ENCODE measurements at places on chromosomes 6 and 20.
A peak's percentile ranks its signal among the peaks of the same experiment; 100 is the strongest.

DNA sequence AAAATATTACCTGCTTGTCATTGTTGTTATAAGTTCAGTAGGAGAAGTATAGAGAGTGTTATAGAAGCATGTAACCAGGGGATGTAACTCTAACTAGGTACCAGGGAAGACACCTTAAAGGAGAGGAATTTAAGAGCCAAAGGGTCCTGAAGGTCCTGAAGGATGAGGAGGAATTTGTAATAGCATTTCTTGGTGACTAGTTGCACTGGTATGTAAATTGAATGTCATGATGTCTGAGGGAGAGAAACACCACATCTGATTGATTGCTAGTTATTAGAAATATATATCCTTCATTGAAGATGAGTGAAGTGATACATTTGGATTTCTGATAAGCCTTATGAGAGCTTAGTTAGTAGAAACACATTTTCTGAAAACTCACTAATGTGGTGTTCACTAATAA, 643.8 kb downstream of the RFPL4B start:
- no peak for DNase-seq

DNA sequence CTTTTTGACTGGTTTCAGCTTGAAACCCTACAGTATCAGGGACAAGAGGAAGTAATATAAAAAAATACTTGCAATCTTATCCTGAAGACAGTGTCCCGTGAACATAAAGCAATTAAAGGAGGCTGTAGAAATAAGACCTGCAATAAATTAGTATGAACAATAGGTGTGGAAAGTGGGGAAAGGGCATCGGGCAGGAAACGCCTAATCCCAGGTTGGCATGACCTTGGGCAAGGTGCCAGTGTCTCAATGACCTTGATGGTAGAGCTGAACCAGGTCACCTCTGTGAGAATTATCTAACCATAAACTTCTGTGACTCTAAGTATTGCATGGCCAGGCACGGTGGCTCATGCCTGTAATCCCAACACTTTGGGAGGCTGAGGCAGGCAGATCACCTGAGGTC, 115.2 kb downstream of the LY86 start:
- DNase-seq = no peak

- DNase-seq = no peak
These were observed 8.9 kb downstream of the ATXN1 start for GRCh38 chr6:16752206-16752866.

DNA sequence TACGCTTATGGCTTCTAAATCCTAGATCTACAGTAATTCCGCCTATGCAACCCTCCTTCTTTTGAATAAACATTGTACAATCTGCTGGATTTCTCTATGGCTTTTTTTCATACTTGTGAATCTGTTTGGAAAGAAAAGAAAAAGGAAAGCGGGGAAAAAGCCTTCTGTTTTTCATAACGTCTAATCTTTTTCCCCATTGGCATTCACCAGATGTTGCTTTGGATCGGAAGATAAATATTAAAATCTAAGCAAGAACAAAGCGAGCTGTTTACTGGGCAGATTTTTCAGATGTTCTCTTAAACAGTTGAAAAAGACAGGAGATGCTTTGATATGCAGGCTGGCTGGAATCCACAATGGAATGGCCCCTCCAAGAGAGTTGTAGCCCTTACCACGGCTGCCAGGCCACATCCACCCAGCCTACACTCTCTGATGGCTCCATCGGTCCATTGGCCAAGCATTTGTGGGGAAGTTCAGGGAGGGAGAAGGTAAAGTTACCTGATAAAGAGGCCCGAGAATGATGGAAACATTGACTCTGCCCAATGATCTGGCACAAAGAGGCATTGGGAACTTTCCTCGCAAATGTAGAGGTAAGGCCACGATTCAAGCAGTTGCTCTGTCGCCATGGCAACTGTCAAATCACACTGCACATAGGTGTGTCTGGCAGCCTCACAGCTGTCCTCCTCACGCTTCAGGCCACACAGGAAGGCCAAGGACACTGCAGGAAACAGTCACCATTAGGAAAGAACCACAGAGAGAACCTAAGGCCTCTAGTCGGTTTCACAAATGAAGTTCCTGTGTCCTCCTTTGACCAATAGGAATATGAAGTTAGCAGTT, 70.3 kb downstream of the PKHD1 start:
- no peak for DNase-seq

- DNase-seq = no peak
These were observed 17.8 kb upstream of the RSPO3 start for GRCh38 chr6:127100510-127101140.

DNA sequence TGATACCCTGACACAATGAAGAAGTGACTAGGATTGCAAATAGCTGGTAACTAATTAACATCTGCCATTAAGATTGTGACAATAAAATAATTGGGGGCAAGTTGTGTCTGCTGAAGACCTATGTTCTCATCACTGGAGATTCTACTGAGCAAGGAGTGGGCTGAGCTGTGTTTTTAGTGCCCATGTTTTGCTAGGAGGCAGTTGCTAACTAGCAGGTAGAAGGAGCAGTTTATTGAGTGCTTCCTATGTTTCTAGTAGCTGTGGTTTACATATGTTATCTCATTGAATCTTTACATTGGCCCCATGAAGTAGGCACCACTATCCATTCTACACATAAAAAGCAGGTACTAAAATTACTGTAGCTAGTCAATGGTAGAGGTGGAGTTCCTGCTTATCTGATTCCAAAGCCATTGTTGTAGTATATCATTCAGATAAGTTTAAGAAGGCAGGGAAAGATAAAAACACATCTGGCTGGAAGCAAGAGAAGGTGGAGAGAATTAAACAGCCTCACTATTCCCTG, 2.8 kb upstream of the MEP1A start:
- no peak for DNase-seq

DNA sequence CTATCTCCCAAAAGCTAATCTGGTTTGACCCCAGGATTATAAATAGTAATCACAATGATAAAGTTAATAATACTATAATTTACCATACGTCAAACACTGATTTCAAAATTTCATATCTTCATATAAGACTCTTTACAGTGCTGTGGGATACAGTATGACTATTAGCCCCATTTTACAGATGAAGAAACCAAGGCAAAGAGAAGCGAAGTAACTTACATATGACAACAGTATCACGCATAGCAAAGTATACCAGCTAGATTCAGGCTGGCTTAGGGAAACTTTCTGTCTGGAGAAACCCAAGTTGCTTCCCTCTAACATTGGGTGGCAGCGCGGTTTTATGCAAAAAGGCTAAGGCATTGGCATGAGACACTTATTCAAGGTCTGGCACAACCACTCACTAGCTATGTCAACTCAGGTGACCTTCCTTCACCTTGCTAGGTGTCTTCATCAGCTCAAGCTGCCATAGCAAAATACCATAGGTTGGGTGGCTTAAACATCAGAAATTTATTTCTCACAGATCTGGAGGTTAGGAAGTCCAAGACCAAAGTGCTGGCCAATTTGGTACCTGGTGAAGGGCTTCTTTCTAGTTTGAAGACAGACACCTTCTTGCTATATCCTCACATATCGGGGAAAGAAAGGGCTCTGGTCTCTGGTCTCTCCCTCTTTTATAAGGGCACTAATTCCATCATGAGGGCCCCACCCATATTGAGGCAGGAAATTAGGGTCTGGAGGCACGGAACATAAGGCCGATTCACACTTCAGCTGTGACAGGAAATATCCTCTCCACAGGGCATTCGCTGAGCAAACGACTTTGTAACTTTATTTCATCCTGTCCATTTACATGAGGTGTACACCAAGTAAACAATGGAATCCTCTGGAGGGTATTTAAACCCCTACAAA, 22.4 kb upstream of the UTRN start:
- DNase-seq = no peak

DNA sequence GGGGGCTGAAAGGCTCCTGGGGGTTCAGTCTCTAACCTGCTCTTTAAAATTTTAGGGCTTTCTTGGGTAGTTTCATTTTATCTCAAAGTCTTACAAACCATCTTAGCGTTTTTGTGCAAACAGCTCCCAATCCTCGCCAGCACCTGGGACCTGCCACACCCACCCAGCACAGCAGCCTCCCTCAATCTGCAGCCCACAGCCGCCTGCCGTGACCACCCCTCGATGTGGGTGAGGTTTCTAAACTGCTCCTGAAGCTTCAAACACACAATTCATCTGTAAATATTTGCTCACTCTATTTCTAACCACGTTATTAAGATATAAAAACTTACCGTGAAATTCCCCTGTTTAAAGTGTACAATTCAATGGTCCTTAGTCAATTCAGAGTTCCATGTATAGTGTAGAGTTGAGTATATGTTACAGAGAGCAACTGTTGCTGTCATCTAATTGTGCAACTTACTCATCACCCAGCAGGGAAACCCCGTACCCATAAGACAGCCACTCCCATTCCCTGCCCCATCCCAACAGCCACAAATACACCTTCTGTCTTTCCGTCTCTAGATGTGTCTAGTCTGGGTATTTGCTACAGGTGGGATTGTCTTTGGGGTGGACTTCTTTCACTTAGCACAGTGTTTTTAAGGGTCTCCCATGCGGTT, 381.0 kb downstream of the TAF4 start:
- no peak for DNase-seq

DNA sequence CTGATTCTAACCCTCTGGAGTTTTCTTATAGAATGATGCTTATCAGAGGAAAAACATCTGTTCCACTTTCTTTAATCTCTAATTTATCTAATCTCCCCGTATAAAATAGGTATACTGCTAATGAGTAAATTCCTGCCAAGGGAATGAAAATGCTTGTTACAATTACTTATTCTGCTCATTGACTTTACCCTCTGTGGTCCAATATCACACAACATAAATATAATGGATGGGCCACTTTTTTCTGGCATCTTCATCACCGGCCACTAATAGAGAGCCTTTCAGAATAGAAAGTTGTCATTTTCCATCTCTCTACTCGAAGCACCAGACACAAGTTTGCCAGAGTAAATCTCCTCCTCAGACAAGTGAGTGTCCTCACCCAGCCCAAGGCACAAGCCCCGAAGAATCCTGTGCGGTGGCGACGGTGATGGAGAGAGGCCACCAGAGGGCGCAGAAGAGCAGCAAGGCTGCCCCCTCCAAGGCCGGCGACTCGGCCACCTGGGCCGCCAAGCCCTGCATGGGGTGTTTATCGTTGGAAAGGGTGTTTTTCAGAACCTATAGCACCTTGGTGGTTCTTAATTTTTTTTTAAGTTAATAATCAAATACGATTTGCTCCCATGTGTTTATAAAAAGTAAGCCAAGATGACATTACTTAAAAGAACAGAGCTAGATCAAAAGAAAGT, 212.9 kb upstream of the ARID1B start:
- peak; percentile 20 for DNase-seq

DNA sequence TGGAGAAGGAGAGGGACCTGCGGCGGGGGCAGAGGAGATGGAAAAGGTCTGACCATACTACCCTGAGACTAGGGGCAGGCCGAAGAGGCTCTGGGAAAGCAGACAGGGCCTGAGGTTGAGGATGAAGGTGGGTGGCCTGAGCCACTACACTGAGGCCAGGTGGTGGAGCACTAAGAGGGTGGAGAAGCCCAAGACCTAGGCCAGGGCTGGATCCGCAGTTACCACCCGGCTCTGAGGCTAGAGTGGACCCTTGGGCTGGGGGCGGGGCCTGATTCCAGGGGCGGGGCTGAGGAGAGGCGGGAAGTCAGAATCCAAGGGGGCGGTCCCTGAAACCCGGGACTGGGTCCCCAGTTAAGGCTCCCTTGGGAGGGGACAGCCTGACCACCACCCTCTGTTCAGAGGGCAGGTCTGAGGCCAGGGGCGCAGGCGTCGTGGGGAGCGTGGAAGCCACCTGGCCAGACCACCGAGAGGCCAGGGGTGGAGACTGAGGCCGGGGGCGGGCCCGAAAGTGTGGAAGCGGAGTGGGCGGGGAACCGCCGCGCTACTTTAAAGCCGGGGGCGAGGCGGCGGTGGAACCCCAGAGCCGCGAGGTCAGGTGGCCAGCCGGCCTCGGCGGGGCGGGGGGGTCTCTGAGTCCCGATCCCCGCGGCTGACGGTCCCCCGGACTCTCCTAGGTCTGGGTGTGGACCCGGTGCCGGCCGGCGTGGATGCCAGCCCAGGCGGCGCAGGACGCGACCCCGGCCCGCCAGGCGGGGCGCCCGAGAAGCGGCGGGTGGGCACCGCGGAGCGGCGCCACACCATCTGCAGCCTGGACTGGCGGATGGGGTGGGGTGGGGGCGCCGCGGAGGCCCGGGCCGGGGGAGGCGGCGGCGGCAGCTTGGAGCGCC, 8.3 kb downstream of the CCM2L start:
- no peak for DNase-seq

DNA sequence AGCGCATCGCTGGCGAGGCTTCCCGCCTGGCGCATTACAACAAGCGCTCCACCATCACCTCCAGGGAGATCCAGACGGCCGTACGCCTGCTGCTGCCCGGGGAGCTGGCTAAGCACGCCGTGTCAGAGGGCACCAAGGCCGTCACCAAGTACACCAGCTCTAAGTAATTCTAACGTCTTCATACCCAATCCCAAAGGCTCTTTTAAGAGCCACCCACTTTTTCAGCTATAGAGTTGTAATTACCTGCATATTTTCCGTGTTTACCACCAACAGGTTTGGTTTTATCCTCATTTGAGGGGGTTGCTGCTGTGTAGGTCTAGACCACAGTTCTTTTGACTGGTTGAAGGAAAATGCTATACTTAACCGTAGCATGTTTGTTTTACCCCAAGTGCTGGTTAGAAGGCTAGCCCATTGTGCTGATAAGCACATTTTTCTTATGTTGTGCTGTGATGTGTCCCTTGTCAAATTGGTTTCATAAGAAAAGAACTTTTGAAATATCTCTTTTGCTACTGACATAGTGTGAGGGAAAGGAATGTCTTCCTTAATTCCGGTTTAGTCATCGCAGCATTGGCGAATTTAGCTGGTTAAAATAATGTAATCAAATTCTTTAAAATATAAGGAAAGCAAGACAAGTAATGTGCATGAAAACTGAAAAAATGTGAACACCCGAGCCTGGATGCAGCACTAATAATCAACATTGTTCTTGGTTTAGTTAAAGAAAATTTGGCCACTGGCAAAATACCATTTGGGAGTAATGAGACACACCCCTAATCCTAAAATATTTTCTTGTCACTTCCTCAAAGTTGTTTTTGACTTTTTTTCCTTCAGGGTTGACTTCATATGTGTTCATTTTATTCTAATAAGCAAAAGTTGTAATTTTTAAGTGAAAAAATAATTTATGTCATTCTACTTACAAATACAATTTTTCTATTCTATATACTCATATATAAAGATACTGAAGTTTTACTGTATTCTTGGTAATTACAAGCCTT, 112.8 kb downstream of the HFE start:
- DNase-seq = no peak

DNA sequence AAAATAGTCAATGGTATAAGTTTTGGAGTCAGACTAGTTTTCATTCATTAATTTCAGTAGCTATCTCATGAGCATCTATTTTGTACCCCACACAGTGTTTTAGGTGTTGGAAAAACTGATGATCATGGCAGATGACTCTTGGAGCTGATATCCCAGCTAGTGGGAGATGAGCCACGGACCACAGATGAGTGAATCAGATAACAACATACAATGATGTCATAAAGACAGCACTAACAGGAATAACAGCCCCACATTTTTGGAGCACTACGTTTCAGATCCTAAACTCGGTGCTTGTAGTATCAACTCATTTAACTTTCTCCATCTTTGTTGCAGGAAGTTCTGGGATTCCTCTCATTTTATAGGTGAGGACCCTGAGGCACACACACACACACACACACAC, 67.8 kb upstream of the EDN3 start:
- DNase-seq = no peak

Data from glomerular endothelial cell (primary cell).